ENCODE measurements at places on chromosomes 3 and 15. TPM values are rescaled to one million over a fixed set of nuclear protein-coding genes. Genes with fewer than 3 reads are reported as not detected.

- no peak for DNase-seq
Measured at GRCh38 chr3:156787926-156788663, 38.1 kb upstream of the LEKR1 start.

Gene TF
- total RNA-seq = 9.4 TPM

GRCh38 chr3:177831361-177831760, 634.1 kb upstream of the TBL1XR1 start:
- no peak for DNase-seq

DNA sequence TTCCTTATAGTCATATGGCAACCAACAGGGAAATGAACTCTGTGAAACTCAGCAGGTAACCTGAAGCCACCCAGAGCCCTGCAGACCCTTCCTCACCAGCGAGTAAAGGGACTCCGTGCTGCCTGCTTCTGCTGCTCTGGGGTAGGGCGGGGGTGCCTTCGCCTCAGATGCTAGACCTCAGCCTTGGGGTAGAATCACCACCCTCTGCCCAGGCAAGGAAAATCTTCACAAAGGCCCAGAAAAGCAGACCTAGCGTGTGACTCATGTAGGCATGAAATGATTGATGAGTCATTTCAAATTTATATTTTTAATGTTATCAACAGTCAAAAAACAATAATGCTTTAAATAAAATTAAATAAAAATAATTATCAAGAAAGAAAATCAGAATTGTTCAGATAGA, 6.6 kb downstream of the STIMATE start:
- no peak for DNase-seq

DNA sequence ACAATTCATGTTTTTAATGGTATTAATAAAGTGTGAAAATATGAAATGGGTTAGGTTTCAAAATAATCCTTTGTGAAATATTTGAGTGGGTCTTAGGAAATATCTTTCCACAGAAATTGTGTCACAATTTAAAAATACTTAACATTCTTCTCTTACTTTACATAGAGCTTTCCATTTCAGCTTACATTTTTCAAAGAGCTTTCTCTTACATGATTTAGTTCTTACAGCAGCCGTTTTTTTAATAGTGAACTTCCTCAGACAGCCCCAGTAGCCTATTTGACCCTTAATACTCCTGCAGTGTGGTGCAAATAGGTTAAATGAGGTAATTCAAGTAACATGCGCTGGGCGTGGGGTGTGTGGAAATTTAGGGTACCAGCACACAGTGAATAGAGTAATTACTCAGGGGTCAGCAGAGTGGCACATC, 21.8 kb downstream of the P2RY12 start:
- no peak for DNase-seq

Measured in mesenteric fat pad (tissue), 1 donor.